ENCODE measurements at places on chromosomes 12 and 14.
A peak's percentile ranks its signal among the peaks of the same experiment; 100 is the strongest.

GRCh38 chr14:68639000-68639757 lies 153.7 kb downstream of the ZFP36L1 start:
- DNase-seq, result no peak

DNA sequence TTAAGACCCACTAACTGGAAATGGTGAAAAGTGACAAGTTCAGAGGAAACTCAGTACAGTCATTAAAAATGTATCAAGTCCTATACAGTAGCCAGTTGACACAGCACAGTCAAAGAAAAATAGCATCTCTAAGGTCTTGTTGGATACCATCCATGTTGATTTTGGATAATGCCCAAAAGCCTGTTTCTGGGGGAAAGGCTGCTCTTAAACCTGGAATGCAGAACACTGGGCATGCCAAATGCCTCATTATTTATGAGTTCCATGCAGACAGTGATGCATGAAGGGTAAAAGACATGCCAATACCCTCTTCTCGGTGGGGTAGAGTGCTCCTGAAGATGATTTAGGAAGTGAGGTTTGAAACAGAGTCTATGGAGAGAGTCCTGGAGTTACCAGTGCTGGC lies 29.6 kb downstream of the KCNK13 start:
- DNase-seq, result no peak

DNA sequence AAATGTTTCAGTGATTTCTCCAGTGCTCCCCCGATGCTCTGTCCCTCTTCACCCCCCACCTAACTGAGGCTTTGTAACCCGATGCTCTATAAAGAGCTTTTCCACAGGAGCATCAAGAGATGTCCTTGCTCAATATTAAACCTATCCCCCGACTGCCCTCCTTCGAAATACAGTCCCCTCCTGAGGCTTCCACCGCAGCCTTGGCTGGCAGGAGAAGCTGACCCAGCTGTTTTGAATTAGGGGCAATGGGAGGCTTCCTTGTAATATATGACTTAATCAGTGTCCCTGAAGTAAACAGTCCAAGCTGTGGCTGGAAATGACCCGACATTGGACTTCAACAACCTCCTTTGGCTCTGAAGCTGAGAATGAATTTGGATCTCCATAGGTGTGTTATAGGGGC lies 62.4 kb downstream of the TMEM30B start:
- peak; percentile 16 for DNase-seq

GRCh38 chr12:46710125-46710743 lies 115.6 kb downstream of the SLC38A4 start:
- DNase-seq, result no peak

GRCh38 chr14:79419571-79420327 lies 791.6 kb downstream of the DIO2 start:
- no peak for DNase-seq

GRCh38 chr14:95275494-95275893 lies 44.2 kb downstream of the CLMN start:
- no peak for DNase-seq

DNA sequence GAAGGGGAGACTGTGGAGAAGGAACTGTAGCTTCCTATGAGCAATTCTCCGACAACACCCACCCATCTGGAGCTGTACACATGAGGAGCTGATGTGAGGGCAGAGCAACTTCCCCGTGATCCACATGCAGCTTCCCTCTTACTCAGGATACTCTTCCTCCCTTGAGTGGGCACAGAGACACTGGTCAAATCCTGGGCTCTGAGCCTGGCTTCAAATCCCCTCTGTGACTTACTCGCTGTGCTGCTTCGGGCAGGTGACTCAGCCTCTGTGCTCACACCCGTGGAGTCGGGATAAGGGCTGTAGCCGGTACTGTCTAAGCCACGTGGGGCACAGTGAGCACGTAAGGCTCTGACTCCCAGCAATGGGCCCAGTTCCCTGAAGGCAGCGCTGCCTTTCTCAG lies 31.1 kb downstream of the ZFYVE21 start:
- DNase-seq, result no peak

GRCh38 chr12:32515137-32515873 lies 115.9 kb downstream of the FGD4 start:
- no peak for DNase-seq

GRCh38 chr14:61512026-61512834 lies 183.1 kb upstream of the HIF1A start:
- no peak for DNase-seq

DNA sequence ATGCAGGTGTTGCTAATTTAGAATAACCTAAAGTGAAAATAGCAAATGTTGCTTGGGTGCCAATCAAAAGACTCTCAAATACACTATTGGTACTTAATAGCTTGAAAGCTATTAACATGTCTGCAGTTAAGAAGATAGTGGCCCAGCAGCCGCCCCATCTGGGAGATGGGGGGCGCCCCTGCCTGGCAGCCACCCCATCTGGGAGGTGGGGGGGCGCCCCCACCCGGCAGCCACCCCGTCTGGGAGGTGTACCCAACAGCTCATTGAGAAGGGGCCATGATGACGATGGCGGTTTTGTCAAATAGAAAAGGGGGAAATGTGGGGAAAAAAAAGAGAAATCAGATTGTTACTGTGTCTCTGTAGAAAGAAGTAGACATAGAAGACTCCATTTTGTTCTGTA lies 923.1 kb upstream of the MDGA2 start:
- DNase-seq, result no peak

GRCh38 chr12:51950682-51951198 lies 759 bp upstream of the ACVR1B start:
- DNase-seq, result no peak

- DNase-seq, result peak; percentile 13
Measured at GRCh38 chr14:78595797-78596196, 425.6 kb downstream of the NRXN3 start.

DNA sequence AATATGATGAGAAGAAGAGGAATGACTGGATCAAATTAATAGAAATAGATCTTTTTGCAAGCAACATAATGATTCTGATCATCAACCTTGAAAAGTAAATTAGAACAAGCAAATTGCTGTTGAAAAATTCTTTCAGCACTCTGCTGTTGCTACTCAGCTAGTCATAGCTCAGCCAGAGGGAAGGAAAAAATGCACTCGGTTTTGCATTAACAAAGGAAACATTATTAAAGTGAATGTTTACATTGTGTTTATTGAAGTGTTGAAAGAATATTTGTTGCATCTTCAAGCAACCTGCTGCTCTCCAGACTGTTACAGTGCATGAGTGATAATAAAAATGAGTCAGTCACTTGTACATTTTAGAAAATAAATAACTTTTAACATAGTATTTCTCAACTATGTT lies 26.5 kb downstream of the AP5M1 start:
- no peak for DNase-seq

DNA sequence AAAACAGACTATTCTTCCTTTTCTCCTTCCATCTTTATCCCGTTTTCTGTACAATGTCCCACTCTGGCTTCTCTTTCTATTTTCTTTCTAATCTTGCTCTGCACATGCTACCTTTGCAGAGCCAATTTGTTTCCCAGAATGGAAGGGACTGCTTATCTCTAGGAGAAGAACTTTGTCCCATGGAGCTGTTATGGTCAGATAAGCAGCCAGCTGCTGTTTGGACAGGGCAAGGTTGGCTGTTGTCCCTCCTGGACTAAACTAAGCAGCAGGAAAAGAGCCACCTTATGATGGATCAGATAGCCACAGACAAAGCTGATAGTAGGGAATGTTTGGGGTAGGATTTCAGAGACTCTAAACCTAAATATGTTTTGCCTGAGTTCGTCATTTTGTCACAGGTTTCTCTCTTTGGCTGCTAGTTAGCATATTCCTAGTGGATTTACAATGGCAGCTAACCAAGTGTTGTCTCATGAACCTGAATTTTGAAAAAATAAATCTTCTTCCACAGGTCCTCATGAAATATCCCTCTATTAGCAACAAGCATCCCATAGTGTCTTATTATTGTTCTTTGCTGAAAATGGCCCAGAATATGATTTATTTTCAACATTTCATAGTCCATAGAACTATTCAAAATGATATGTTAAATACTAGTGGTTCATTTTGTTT lies 262.8 kb downstream of the SLC16A7 start:
- no peak for DNase-seq

- DNase-seq, result no peak
Measured at GRCh38 chr12:5232291-5232690, 188.6 kb downstream of the KCNA5 start.

DNA sequence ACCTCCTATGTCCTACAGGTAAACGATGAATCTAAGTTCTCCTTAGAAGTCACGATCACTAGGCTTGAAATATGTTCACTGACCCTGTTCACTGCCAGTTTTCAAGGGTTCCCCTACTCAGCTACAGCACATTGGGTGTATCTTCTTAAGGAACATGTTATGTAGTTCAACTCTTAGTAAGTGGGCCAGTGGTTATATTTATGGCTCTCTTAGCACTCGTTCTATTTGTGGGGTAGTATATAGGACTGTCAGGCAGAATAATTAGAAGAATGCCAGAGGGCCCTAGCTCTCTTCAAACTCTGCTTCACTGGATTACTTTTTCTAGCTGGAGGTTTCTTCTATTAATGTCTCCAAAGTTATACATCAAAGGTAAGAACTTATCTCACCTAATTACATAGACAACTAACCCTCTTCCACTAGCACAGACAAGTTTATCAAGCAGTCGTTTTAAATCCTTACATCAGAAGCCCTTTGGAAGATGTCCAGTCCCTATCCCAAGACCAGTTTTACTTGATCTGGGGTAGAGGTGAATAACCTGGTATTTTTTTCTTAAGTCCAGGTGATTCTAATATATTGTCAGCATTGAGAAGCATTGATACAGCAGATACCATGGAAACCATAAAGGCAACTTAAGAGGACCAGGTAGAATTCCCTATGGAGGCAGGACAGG lies 39.6 kb downstream of the ZFYVE26 start:
- DNase-seq, result no peak

DNA sequence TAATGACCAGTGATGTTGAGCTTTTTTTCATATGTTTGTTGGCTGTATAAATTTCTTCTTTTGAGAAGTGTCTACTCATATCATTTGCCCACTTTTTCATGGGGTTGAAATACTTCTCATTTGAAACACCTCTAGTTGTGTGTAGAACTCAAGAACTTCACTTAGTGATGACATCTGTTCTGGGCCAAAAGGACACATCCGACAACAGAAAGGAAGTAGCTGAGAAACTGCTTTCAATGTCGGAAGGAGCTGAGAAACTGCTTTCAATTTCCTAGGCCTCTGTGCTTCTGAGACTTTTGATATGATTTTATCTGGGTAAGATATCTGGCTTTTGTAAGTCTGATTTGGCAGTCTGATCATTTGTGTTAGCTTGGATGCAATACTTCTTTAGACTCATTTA lies 635.3 kb downstream of the TMTC2 start:
- DNase-seq, result no peak

GRCh38 chr12:109864916-109865315 lies 15.4 kb downstream of the GLTP start:
- DNase-seq, result no peak

DNA sequence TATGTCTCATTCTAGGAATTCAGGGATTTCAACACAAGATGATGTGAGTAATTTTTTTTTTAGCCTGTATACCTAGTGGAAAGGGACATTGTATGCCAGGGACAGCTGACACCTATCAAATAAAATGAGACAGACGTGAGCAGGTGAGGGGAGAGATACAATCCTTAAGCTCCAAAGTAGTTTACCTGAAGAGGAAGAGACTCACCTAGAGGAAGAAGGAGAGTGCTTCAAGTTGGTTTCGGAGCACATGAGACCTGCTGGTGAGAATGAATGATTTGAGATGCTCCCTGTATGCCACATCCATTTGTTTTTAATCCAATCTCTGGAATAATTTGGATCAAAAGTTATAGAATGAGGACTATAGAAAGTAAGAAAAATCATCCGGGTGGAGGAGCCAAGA lies 915.4 kb upstream of the FBXO33 start:
- no peak for DNase-seq

GRCh38 chr12:113980537-113981337 lies 14.6 kb upstream of the RBM19 start:
- peak; percentile 65 for DNase-seq

- no peak for DNase-seq
Measured at GRCh38 chr12:52178984-52179383, 12.8 kb downstream of the KRT80 start.

- no peak for DNase-seq
Measured at GRCh38 chr14:71952381-71953363, 20.4 kb downstream of the RGS6 start.

- DNase-seq, result no peak
Measured at GRCh38 chr14:59305836-59306555, 117.5 kb downstream of the DAAM1 start.

- DNase-seq, result no peak
Measured at GRCh38 chr14:89397569-89398230, 19.3 kb downstream of the FOXN3 start.

DNA sequence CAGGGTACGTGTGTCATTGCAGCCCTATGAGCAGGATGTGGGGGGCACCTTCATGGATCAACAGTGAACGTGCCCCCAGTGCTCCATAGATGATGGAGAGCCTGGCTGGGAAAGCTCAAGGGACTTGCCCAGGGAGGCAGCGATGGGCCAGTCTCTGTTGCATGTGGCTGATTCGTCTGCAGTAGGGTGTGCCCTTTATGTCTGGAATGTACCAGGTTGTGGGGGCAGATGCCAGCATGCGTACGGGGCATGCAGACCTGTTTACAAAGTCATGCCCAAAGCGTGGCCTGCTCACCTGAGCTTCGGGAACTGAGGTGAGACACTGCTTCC lies 72.3 kb downstream of the TESC start:
- DNase-seq, result no peak

DNA sequence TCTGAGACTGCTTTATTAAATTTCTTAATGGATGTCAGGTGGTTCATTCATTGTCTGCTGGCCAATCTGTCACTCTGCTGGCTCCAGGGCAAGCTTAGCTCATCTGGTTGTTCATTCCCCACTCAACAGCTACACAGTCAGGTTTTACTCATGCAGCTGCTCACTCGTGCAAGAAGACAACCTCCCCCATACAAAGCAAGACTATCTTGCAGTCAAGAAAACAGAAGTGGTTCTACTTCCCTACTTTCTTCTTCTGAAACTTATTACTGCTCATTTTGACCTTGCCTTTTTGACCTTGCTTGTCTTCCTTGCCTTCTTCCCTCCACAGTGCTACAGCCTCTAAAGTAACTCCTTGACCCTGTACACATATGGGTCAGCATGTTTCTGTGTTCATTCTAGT lies 277.9 kb downstream of the SSPN start:
- peak; percentile 3 for DNase-seq

- no peak for DNase-seq
Measured at GRCh38 chr12:105365231-105365630, 34.7 kb downstream of the C12orf75 start.

DNA sequence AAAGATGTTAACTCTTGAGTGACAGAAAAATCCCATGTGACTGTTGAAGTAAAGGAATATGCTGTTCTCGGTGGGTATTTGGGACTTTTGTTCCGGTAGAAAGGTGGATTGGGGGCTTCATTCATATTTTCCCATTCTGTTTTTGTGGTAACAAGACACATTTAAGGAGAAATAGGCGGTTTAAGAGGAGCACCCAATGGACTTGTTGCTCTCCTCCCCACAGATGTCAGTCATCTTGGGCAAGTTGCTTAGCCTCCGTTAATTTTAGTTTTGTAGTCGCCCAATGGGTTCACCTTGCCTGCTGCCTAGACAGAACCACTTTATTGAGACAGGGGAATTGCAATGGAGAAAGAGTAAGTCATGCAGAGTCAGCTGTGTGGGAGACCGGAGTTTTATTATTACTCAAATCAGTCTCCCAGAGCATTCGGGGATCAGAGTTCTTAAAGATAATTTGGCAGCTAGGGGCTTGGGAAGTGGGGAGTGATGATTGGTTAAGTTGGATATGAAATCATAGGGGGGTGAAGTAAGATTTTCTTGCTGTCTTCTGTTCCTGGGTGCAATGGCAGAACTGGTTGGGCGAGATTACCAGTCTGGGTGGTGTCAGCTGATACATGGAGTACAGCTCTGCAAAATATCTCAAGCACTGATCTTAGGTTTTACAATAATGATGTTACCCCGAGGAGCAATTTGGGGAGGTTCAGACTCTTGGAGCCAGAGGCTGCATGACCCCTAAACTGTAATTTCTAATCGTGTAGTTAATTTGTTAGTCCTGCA lies 50.3 kb downstream of the SLC38A1 start:
- DNase-seq, result no peak

Measured in nephron progenitor cell (in vitro differentiated cells).